CD4-positive, alpha-beta T cell treated with Interferon gamma for 1 hour (primary cell): ENCODE measurements at places on chromosomes 11 and 22.

DNA sequence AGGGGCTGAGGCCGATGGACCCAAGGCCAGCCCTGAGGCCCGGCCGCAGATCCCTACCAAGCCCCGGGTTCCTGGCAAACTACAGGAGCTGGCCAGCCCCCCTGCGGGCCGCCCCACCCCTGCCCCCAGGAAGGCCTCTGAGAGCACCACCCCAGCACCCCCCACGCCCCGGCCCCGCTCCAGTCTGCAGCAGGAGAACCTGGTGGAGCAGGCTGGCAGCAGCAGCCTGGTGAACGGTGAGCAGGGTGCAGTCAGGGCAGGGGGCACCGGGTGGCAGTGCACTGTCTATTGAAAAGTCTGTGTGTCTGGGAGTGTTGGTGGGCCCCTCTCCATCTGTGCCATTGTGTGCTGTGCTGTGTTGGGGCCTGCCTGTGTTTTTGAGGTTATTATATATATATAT lies 16.1 kb downstream of the MICALL1 start:
- DNase-seq, result no peak

DNA sequence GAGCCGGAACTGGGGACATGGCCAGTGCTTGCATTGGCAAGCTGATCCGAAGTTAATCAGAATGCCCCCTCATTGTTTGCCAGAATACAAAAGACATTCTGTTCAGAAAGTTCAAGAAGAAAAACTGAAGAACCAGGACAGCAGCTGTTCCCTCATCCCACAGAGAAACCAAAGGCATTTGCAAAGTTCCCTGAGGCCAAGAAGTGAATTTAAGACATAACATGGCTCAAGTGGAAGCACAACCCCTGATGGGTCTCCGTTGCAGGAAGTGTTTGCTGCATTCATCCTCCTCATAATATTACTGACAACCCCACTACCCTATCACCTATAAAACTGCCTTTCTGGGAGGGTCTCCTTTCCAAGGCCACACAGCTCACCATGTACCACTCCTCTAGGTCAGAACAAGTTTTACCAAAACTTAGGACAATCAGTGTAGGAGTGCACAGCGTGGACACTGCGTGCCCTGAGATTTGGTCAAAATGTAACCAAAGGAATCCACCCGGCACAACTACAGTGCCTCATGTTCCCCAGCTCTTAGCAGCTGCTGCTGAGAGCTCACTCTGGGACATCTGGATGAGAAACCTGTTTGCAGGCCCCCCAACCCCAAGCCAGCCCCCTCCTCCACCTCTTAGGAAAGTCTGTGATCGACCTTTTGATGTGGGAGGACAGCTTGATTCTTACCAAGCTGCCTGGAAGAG lies 101.6 kb upstream of the AKIP1 start:
- no peak for DNase-seq

- DNase-seq, result no peak
Measured at GRCh38 chr11:132780046-132780445, 752.3 kb downstream of the OPCML start.

DNA sequence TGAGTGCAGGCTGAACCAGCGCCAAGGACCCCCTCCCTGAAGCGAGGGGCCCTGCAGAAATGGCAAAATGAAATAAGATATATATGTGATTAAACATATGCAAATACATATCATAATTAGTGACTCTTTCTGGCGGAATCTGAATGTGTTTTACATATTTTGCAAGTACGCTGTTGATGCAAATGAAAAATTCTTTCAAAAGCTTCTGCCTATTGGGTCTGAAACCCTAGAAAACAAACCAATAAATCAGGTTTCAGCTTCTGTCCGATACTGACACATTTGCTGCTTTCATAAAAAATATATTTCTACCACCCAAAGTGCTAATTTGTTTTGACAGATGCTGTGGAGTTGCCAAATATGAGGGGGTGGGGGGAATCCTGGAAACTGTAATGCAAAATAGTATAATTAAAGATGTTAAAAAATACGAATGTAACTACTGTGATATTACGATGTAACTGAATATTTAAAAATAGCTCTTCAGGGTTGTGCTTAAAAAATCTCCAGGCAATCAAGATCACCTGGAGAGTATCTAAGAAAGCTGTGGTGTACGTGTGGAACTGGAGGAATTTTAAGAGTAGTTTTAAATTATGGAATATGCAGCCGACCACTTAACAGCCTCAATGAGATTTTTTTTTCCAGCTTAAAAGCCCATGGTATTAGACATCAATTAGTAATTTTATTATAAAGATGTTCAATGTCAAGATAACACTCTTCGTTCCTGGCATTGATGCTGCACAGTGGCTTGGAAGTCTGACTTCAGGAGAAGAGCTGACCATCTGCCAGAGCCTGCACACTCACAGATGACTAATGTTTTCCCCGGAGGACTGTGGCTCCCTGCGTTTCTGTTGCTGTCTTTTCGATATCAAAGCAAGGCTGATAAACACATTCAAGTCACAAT lies 122.2 kb upstream of the RCN1 start:
- no peak for DNase-seq

- no peak for DNase-seq
Measured at GRCh38 chr11:77467233-77467632, 6.7 kb downstream of the PAK1 start.

DNA sequence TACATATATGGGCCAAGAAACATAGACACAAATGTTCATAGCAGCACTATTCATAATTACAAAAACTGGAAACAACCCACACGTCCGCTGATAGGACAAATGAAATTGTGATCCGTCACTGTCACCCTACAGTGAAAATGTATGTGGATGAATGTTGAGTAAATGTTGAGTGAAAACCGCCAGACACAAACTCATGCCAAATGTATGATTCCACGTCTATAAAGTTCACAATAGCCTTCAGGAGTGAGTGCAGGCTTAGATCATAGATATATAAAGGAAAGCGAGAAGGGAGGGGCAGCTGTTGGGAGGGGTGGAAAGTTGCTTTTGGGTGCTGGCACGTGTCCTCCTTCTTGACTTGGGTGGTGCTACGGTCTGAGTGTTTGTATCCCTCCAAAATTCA lies 33.6 kb downstream of the DBX1 start:
- DNase-seq, result no peak

DNA sequence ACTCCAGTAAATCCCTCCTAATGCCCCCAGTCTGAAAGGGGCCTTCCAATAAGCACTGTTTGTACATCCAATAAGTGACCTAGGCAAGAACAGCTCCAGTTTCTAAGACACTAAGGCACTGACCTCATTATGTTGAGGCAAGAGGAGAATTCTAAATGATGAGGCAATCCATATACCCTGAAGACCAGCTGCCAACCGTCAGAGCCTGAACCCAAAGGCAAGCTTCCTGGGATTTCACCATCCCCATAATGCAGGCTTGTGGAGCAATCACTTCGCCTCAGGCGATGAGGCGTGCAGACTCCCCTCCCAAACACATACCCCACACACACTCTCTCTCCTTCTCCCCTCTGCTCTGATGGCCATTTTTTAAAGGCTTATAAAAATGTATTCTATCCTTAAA lies 49.5 kb downstream of the LGR4 start:
- DNase-seq, result no peak

DNA sequence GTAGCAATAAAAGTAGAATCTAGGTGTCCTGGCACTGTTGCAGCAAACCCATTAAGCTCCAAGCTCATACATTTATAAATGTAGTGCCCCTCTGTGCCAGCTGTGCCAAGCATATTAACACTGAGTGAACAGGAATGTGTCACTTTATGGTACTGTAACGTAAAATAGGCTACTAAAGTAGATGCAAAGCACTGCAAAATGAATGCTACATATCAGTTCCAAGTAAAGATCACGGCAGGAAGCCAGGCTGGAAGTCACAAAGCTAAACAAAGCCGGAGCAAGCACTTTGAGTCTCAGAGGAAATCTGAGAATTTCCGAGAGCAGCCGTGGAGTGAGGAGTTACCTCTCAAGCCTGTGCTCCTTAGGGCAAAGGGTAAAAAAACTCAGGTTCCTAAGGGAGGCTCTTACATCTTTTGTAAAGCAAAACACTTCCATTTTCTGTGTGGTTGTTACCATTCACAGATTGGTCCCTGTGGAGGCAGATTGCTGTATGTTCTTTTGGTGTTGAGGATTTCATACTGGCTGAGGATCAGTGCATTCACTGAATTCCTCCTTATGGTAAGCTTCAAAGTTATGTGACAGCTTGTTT lies 85.7 kb downstream of the WNT11 start:
- no peak for DNase-seq

DNA sequence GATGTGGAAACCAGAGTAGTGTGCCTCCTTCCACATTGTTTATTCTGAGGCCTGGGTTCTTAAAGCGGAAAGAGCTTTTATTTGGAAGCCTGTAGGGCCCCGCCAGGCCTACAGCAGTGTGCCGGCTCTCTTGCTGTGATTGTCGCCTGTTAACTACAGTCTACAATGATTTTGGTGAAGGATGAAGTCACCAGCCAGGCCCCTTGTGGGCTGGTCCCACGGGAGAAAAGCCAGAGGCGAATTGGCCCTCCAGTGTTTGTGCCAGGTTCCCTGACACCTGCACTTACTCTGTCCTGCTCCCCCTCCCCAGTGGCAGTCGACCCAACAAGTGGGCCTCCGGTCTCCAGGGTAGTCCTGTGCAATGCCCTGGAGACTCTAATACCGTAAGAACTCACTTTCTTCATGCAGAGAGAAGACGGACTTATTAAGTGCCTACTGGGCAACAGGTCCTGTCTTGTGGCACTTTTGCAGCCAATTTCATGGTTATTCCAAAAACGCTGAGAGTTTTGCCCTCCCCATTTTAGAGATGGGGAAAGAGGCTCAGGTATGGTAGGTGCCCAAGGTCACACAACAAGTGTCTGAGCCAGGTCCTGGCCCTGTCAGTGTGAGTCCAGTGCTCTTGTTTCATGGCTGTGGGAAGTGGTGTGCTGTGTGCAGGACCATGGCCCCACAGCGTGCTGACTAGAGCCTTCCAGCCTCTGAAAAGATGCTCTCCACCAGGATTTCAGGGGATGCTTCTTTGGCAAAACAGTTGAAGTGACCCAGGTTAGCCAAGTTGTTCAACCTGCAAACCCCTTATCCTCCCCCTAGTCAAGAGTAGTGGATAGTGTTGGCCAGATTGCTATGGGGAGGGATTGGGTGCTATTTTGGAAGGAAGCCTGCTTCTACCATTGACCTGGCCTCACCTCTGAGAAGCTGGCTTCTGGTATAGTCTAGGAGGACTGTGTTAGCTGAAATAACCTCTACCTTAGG lies 1.4 kb downstream of the MICAL2 start:
- DNase-seq, result no peak

DNA sequence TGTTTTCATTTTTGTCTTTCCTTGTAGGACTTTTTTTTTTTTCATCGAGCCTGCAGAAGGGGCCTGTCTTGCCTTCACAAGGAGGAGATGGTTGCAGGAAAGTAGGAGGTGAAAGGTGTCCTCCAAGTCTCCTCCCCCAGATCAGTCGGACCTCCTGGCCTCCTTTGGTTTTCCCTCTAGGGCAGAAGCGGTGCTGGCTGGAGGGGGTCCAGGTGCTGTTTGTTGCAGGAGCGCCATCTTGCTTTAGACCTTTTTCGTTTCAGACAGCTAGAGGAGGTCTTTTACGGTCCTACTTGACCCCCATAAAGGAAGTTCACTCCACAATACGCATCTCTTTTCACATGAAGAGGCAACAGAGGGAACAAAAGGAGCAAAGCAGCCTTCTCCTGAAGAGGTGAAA lies 66.0 kb downstream of the ZBTB16 start:
- no peak for DNase-seq

- no peak for DNase-seq
Measured at GRCh38 chr22:44032126-44032730, 8.1 kb downstream of the PARVB start.

DNA sequence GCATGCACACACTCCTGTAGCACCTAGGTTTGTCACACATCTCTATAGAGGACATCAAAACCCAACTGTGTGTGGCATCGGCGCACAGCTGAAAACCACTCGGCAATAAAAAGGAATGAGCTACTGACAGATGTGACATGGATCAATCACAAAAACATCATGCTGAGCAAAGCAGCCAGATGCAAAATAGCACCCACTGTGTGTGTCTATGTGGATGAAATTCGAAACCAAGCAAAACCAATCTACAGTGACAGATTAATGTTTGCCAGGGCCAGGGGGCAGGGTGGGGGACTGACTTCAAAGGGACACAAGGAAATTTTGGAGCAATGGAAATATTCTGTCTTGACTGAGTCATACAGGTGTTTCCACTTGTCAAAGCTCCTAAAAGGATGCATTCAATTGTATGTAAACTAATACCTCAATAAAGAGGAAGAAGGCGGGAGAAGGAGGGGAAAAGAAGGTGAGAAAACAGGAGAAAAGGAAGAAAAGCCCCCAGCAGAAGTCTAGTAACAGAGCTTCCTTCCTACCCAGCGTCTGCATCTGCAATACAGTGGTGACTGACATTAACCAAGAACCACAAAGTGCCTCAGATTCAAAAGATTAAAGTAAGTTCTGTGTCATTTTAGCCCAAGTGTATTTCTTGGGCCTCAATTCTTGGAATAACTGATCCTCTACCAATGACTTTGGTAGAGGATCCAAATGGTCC lies 49.8 kb downstream of the PACSIN2 start:
- DNase-seq, result no peak

DNA sequence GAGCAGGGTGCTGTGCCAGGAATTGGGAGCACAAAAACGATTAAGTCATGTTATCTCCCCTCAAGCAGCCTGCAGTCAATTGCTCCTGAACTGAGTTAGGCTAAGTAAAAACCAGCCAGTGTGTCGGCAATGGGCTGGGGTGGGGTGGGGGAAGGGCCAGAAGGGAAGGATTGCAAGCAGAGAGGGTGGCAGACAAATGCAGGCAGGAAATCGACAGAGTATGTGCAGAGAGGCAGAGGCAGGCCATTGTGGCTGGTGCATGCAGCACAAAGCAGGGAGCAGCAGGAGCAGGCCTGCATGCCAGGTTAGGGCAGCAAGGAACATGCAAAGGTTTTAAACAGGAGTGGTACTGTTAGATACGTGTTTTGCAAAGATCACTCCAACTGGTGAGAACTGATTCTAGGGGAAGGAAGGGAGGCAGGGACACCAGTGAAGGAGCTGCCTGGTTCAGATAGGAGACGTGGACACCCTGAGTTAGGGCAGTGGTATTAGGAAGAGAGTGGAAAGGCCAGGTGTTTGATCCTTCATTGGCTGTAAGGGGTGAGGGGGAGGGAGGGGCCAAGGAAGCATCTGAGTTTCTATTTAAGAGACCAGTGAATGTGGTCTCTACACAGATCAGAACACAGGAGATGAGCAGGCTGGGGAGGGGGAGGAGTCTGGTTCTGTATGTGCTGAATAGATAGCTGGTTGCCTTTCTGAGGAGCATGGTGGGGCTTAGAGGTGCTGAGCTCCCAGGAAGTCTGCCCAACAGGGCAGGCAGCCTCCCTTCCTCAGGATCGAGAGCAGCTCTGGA lies 70.8 kb upstream of the PHOX2A start:
- DNase-seq, result no peak

- DNase-seq, result no peak
Measured at GRCh38 chr11:133926466-133927246, 30.1 kb downstream of the IGSF9B start.

DNA sequence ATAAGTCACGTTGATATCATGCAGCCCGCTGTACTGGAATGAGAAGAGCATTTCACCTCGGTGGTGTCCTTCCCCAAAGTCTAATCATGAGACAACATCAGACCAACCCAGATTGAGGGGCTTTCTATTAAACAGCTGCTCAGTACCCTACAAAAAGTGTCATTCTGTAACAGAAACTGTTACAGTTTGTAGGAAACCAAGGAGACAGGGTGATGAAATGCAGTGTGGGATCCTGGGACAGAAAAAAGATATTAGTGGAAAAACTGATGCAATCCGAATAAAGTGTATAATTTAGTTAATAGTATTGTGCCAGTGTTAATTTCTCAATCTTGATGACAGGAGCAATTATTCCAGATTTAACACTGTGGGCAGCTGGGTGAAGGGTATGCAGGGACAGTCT lies 128.0 kb downstream of the MICAL2 start:
- no peak for DNase-seq
